ENCODE measurements at places on chromosomes 12 and 14.
A peak's percentile ranks its signal among the peaks of the same experiment; 100 is the strongest.

GRCh38 chr12:53219956-53220693, 11.9 kb downstream of the RARG start:
- peak; percentile 76 for DNase-seq

DNA sequence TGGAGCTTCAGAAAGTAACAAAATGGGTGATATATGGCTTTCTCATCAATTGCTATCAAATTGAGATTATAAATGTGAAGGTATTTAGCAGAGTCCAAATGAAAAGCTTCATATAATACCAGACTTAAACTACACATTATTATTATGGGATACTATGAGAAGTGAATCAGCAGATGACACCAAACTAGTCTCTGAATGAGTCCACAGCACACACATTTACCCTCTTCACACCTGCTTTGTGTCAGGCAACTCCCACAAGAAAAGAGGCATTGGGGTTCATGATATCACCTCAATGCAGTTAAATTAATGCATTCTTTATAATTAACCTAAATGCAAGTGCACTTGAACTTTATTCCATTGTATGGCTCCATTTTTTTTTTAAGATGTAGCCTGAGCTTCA, 330.5 kb downstream of the BCL11B start:
- no peak for DNase-seq

- DNase-seq = no peak
These were observed 5.9 kb upstream of the DEGS2 start for GRCh38 chr14:100165376-100165775.

DNA sequence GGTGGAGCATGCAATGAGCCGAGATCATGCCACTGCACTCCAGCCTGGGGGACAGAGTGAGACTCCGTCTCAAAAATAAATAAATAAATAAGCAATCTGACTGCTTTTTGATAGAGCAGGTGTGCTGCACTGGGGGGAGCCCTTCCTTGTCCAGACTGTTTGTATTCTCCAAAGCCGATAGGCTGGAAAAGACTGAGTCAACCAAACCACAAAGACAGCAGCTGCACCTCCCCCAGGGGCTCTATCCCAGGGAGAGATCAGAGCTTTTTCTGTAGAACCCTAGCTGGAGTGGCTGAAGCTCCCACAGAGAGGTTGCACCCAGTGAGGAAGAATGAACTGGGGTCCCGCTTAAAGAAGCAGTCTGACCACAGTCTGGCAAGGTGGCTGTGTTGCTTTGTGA, 45.8 kb upstream of the LALBA start:
- no peak for DNase-seq

GRCh38 chr12:31797230-31797872, 68.5 kb upstream of the AMN1 start:
- no peak for DNase-seq

DNA sequence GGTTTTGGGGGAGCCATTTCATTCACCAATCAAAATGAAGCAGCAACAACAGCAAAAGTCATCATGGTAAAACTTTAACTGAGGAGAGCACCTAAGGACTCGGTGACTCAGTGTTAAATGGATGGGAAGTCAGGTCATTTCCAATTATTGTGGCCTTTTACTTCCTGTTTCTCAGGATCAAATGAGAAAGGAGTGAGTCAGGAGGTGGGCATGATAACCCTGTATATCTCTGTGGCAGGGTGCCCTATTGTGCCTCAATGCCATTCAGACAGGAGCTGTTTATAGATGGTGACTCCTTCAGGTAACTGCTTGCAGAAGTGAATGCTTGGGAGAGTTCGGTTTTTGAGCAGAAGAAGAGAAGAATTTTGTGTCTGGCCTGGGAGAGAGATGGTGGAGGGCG, 135.5 kb upstream of the CPM start:
- no peak for DNase-seq

DNA sequence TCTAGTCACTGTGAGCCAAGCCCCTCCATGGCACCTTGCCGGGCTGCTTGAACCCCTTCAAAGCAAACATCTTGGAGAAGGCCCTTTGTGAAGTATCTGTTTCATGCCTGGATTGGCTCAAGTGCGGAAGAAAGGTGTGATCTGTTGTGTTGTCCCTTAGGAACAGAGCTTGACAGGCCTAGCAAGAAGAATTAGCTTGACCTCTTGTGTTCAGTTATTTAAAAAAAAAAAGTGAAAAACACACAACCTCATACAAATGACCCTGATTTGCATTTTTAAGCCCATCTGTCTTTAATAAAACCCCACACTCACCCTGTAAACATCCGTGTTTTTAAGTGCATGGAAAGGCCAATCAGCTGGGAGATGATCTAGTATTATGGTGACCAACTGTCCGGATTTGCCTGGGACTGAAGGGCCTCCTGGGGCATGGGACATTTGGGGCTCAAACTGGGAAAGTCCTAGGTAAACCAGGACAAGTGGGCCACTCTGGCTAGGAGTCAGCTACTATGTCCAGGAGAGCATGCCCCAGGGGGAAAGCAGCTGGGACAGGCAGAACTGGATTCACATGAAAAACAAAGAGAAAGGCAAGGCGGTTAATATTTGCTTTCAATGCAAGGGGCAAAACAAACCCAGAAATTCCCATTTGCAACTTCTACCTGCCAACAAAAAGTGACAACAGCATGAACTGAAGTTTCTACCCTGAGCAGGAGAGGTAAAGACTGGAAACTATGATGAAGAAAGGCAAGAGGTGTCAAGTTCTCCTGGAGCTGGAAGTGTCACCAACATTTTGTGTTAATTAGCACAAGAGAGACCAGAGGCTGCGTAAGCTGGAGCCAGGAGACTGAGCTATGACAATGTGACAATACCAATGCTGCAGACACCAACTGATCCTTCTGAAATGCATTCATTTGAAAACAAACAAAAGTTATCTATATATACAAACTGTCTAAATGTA, 78.6 kb downstream of the CLMN start:
- no peak for DNase-seq
